ENCODE measurements at places on chromosomes 16 and 17. TPM values are rescaled to one million over a fixed set of nuclear protein-coding genes. Genes with fewer than 3 reads are reported as not detected.

Gene MYH8
- not detected for total RNA-seq

DNA sequence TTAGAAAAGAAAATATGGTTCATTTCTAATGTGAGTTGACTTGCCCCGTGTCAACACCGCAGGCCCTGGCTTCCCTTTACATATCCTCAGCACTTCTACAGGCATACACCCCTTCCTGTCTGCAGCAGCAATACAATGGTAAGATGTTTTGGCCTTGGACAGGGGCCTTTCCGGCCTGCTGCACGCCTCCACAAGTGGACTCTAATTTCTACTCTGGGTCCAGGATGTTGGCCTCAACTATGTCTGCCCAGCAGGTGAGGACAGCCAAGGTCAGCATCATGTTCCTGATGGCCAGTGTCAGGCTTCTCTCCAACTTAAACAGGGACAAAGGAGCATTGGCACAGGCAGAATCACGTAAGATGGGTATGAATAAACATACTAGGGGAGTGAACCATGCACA, 11.0 kb downstream of the C17orf67 start:
- no peaks in the 10 kb centered on the region for H3K27me3 ChIP-seq
- H3K27ac ChIP-seq, result no peak overlapping the region
- no peaks in the 10 kb centered on the region for H3K4me1 ChIP-seq

Gene MILR1
- total RNA-seq, result 0.91 TPM

DNA sequence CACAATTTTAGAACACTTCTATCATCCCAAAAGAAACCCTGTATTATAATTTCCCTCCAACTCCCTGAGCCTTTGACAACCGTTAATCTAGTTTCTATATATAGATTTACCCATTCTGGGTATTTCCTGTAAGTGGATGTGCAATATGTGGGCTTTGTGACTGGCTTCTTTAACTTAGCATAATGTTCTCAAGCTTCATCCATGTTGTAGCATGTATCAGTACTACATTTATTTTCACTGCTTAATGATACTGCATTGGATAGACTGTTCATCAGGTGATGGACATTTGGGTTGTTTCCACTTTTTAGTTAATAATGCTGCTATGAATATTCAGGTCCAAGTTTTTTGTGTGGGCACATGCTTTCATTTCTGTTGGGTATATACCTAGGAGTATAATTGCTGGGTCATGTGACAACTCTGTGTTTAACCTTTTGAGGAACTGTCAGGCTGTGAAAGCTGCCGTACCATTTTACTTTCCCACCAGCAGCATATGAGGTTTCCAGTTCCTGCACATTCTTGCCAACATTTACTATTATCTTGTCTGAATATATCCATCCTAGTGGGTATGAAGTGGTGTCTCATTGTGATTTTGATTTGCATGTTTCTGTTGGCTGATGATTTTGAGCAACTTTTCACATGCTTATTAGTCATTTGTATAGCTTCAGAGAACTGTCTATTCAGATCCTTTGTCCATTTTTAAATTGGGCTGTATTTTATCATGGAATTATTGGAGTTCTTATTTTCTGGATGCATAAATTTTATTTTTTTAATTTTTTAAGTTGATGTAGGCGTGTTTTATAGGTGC, 16.4 kb downstream of the REXO5 start:
- no peaks in the 10 kb centered on the region for H3K4me1 ChIP-seq
- DNase-seq, result no peak
- no peak overlapping the region for H3K4me3 ChIP-seq
- no peaks in the 10 kb centered on the region for H3K27me3 ChIP-seq
- H3K36me3 ChIP-seq, result peaks cover 19% of the 10 kb centered on the region

DNA sequence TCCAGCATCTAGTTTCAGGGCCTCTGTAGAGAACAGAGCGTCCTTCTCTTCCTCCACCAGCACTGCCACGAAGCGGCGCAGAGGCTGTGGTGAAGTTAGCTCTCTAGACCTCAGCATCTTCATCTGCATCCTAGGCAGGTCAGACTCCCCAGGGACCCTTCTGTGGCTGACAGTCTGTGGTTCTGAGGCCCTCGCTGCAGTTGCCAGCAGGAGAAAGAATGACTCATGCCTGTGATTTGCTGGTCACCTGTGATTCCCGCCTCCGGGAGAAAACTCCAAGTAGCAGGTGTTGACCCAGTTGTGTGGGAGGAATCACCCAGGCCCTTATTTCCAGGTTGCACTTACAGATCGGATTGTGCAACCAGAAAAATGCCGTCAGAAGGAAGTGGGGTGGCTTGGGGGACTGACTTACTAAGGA, 117.3 kb upstream of the CACNG5 start:
- peak; percentile 26 for DNase-seq
- H3K27ac ChIP-seq, result no peak overlapping the region
- no peaks in the 10 kb centered on the region for H3K4me1 ChIP-seq
- H3K36me3 ChIP-seq, result no peaks in the 10 kb centered on the region
- no peaks in the 10 kb centered on the region for H3K27me3 ChIP-seq

Gene OTOP2
- not detected for total RNA-seq

DNA sequence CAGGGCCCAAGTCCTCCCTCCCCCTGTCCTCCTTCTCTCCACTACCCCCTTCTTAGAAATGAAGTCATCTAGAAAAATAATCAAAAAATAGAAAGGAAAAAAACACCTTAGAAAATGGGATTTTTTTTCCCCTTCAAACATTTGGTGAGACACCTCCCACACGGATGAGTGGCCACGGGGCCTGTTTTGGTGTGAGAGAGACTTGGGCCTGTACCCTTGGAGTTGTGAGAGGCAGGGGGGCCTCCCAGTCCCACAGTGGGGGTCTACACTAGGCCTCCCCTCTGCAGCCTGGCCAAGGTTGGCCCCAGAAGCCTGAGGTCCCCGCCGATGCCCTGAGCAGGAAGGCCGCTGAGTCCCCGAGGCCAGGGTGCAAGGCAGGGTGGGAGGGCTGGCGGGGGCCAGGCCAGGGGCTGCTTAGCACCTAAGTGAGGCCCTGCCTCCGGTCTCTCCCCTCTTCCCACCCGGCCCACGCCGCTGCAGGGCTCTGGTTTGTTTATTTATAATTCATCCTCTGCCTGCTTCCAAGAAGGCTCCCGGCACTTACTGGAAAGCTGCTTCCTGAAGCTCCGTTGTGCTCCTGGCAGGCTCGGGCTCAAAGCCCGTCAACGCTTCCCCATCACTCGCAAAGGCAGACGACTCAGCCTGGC, 26.4 kb downstream of the NPTX1 start:
- peaks cover 8% of the 10 kb centered on the region for H3K4me1 ChIP-seq
- H3K4me3 ChIP-seq, result no peak overlapping the region
- H3K27ac ChIP-seq, result no peak overlapping the region
- H3K27me3 ChIP-seq, result peaks cover 4% of the 10 kb centered on the region

Gene ITGA2B
- 0.31 TPM for total RNA-seq

GRCh38 chr17:49193513-49194296, 16.7 kb downstream of the GNGT2 start:
- no peaks in the 10 kb centered on the region for H3K36me3 ChIP-seq
- peak; percentile 69 for DNase-seq
- peak overlapping the region; percentile 92 for H3K27ac ChIP-seq
- no peaks in the 10 kb centered on the region for H3K27me3 ChIP-seq
- peaks cover 10% of the 10 kb centered on the region for H3K4me1 ChIP-seq

GRCh38 chr16:75402159-75402820, 31.0 kb downstream of the CFDP1 start:
- peaks cover 12% of the 10 kb centered on the region for H3K4me1 ChIP-seq
- peak; percentile 80 for DNase-seq
- peaks cover 6% of the 10 kb centered on the region for H3K36me3 ChIP-seq
- H3K27ac ChIP-seq, result peak overlapping the region; percentile 85

GRCh38 chr16:11038777-11039176, 94.4 kb downstream of the CLEC16A start:
- no peak for DNase-seq
- no peak overlapping the region for H3K27ac ChIP-seq
- peaks cover 11% of the 10 kb centered on the region for H3K36me3 ChIP-seq
- H3K4me3 ChIP-seq, result no peak overlapping the region
- no peaks in the 10 kb centered on the region for H3K4me1 ChIP-seq

DNA sequence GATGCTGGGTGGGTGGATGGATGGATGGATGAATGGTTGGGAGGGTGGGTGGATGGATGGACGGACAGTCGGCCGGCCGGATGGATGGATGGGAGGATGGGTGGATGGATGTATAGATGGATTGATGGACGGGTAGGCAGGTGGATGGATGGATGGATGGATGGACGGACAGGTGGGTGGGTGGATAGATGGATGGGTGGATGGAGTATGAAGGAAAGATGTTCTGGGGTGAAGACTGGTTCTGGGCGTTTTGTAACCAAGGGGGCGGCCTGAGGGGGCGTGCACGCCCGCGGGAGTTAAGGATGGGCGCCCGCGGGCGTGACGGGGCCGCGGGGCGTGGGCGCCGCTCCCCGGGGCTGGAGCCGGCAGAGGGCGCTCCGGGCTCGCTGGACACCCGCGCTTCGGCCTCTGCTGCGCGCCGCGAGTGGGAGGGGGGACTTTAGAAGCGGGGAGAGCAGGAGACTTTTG, at the start of gene NECAB2:
Gene NECAB2, plus strand, starts transcription at position 407 of the 468 bp plus-strand sequence. CDS start 405 bp downstream, outside the sequence.
- H3K27ac ChIP-seq, result no peak within 1 kb of the TSS
- no peaks in the 10 kb centered on the region for H3K27me3 ChIP-seq
- H3K4me1 ChIP-seq, result no peaks in the 10 kb centered on the region
- H3K36me3 ChIP-seq, result no peaks in the 10 kb centered on the region
- DNase-seq, result no peak

GRCh38 chr17:82343560-82343959, 10.0 kb upstream of the SECTM1 start:
- H3K36me3 ChIP-seq, result no peaks in the 10 kb centered on the region
- DNase-seq, result no peak
- H3K27me3 ChIP-seq, result peaks cover 3% of the 10 kb centered on the region
- H3K27ac ChIP-seq, result no peak overlapping the region
- H3K4me1 ChIP-seq, result peaks cover 9% of the 10 kb centered on the region

Gene C16orf89
- total RNA-seq, result not detected

GRCh38 chr17:32142857-32143526, 690 bp downstream of the RHOT1 start:
- no peaks in the 10 kb centered on the region for H3K27me3 ChIP-seq
- peak; percentile 70 for DNase-seq
- H3K4me3 ChIP-seq, result peak overlapping the region; percentile 96
- peaks cover 14% of the 10 kb centered on the region for H3K4me1 ChIP-seq
- no peaks in the 10 kb centered on the region for H3K36me3 ChIP-seq

Gene HP
- total RNA-seq, result not detected

DNA sequence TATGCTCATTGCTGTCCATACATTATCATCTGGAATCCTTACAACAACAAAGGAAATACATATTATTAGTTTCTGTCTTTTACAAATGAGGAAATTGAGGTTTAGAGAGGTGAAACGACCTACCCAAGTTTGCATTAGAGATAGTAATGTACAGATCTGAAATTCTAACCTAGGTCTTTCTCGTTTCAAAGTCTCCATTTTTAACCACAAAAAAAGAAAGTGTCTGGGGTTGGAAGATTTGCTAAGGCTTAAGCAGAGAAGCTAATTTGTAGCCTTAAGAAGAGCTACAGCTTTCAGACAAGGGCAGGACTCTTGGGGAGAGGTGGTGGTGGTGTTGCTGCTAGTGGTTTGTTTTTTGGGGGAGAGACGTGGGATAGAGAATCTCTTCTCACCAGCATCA, 19.2 kb downstream of the CIITA start:
- no peak overlapping the region for H3K27ac ChIP-seq
- no peaks in the 10 kb centered on the region for H3K4me1 ChIP-seq
- peaks cover 5% of the 10 kb centered on the region for H3K27me3 ChIP-seq
- H3K4me3 ChIP-seq, result no peak overlapping the region
- DNase-seq, result no peak

Data from astrocyte (in vitro differentiated cells and primary cell).